ENCODE measurements at places on chromosomes 1 and 21.

GRCh38 chr1:38608202-38608864 is 251.2 kb downstream of the RRAGC start:
- peak; percentile 17 for DNase-seq

DNA sequence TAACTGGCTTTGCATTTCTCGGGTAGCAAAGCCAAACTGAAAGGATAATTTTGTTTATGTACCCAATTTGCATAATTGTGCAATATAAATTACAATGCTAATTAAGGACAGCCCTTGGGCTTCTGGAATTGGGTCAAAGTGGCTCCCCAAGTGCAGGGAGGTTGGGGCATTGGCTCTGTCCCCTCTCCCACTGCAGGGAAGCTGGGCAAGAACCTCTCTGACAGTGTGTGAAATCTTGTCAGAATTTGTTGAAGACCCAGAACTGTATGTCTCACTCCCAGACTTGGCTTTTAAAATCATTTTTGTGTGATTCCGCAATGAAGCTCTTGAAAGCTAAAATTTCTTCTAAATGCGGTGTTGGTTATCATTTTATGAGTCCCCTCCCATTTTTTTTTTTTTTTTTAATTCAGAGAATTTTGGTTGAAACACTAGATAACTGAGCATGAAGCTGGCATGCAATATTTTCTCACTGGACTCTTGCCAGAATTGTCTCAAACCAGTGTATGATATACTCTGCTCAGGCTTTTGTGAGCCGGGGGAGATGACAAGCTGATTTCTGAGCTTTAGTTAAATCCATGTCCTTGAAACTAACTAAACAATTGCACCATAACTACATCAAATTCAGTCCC is 878.9 kb upstream of the CXADR start:
- no peak for DNase-seq

GRCh38 chr1:173333581-173333980 is 126.5 kb upstream of the TNFSF4 start:
- DNase-seq: no peak

DNA sequence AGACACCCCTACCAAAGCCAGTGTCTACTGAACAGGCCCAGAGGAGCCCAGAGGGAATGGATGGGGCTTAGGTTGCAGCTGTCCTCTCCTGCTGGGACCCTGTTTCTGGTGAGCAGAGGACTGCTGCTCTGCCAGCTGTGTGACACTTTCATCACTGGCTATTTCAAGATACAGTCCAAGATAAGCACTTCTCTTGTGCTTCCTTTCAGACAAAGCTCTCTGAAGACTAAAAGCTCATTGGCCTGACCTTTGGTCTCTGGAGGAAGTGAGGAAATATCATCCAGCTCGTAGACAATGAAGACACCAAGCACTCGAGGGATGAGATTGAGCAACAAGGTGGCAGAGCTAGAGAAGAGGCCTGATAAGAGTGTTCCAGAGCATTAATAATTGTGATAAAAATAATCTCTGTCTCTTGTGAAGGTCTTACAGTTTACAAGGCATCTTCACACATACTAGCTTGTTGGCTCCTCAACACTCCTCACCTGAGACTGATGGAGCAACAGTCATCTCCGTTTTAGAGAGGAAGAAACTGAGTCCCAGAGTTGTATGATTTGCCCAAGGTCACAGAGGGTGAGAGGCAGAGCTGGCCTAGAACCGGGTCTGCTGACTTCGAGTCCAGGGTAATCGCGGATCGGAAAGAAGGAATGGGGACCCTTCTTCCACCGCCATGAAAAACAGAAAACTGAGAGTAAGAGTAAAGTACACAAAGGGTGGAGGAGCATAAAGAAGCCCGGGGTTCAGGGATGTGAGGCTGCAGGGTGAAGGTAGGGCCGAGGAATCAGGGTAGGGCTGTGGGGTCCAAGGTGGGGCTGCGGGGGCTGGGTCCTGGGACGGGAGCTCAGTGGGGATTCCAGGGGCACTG is 666 bp downstream of the PAFAH2 start:
- DNase-seq: peak; percentile 96

GRCh38 chr1:204873176-204873575 is 2.5 kb downstream of the NFASC start:
- no peak for DNase-seq

- DNase-seq: peak; percentile 14
Measured at GRCh38 chr1:35707601-35708440, 10.9 kb downstream of the C1orf216 start.

GRCh38 chr21:45546636-45547544 is 4.7 kb upstream of the SLC19A1 start:
- DNase-seq: no peak

GRCh38 chr1:83026745-83027144 is 972.2 kb downstream of the TTLL7 start:
- no peak for DNase-seq

DNA sequence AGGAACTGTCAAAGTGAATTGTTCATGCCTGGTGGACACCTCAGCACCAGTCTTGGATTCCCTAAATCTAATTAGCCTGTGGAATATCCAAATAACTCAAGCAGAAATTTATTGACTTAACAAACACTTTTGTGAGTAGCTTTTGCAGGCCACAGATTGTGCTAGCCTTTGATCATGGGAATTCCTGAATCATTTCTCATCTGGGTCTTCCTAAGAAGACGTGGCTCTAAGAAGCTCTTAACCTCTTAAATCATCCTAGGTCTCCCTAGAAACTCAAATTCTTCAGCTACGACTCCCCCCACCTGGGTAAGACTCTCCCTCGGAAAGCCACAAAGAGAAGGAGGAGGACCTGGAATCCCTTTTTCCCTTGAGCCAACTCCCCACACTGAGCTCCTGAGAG is 53.8 kb upstream of the PSEN2 start:
- no peak for DNase-seq
